D721Med (cell line): ENCODE measurements at places on chromosomes 3 and 15.

DNA sequence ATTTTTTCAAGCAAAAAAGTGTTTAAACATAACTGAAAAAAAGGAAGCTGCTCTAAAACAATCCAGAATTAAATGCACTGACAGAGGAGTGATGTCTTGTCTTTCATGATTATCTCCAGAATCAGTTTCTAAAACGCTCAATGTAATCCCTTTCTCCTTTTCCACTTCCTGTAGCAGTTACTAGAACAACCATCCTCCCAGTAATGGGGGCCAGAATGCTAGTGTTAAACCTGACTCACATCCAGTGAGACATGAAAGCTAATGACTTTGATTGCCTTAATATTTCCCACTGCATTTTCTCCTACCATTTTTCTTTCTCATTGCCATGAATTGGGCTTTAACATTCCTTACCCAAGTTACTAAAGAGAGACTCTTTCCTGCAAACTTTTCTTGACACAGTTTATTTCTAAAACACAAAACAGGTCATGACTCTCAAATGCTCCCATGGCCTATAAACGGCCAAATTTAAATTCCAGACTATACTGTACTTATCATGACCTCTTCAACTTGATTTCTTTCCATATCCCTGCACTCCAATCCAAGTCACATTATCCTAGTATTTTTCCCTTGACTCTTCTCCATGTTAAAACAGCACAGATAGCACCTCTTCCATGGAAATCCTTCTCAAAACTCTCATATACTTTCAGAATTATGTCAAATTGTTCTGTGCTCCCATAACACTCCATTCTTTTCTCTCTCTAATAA lies 341.4 kb downstream of the NAALADL2 start:
- no peak for DNase-seq

GRCh38 chr15:80849308-80849707 lies 70.1 kb downstream of the CEMIP start:
- DNase-seq = no peak

- DNase-seq = no peak
Measured at GRCh38 chr3:69352305-69353087, 33.4 kb downstream of the FRMD4B start.

DNA sequence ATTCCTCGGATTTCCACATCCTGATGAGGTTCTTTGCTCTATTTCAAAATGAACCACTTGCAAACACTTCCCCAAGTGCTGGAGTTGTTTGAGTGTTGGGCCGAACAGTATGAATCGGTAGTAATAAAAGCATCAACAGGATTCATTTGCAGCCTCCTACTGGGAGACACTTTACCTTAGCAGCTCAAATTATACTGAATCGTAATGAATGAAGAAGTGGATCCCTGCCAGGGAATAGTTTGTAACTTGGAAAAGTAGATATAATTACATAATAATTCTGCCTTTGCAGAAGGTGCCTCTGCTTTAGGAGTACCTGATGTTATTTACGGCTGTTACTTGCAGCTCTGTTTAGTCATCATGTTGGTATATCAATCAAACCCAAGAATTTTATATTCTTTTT lies 669.1 kb downstream of the CADM2 start:
- no peak for DNase-seq

DNA sequence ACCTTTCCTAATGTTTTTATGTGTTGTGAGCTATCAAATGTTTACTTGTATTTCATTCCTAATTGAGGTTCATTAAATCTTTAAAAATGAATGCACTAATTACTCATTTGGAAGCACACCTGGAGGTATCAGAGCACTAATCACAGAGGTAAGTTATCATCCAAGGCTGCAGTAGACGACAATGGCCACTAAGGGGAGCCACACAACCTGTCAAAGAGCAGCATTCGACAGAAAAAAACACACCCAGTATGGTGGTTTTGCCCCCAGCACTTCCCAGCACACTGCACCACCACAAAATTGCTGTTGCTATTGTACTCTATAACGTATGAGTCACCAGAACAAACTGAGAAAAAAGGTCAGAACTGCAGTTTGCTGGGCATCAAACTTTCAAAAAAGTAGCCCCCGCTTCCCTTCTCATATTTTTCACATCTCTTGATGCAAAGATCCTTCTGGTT lies 205.9 kb upstream of the IGF1R start:
- DNase-seq = no peak
